ENCODE measurements at places on chromosomes 13 and 19.
A peak's percentile ranks its signal among the peaks of the same experiment; 100 is the strongest.

- DNase-seq: peak; percentile 89
These were observed 11.3 kb downstream of the EPS8L1 start for GRCh38 chr19:55086730-55087541.

GRCh38 chr13:32305646-32306045, 9.5 kb downstream of the ZAR1L start:
- DNase-seq: no peak

- peak; percentile 57 for DNase-seq
These were observed at the start of gene ZNF813 for GRCh38 chr19:53467485-53468262. Gene ZNF813 (plus strand): TSS chr19:53467733. CDS start chr19:53483823, 16,090 bp downstream.

- peak; percentile 39 for DNase-seq
These were observed 133.2 kb downstream of the FRY start for GRCh38 chr13:32164622-32165268.

DNA sequence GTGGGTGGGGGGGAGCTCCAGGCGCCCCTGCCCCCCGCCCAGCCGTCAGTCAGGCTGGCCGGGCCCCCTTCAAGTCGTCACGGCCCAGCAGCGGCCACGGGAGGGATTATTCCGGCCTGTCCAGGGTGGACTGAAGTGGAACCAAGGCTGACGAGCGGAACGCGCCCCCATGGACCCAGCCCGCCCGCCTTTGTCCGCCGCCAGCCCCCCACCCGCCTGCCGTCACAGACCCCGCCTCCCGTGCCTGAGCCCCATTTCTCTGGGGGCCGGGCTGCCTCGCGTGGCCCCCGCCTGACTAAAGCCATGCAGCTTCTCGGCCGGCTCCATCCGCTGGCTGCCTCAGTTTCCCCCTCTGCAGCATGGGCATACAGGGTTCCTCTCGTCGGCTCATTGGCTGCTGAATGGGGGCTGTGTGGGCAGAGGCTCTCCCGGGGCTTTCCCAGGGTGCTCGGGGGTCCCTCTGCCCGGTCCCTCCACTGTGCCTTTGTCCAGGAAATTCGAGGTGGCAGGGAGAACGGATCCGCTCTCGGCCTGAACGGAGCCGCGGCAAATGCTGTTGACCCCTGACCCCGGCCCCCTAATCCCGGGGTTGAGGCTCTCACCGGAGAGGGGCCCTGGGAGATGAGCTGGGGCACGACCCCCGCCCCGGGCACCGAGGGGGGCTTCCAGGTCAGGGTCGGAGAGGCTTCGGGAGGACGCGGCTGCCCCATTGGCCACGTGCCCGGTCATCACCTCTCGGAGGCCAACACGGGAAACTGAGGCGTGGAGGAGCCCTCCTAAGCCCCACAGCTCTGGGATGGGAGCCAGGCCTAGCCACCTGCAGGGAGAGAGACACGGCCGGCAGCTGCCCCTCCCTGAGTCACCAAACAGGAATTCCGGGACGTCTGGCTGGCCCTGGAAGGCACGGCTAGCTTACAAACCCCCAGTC, 27.4 kb downstream of the EFNA2 start:
- DNase-seq: peak; percentile 6

GRCh38 chr13:90281709-90282108, 1065.8 kb upstream of the MIR17HG start:
- no peak for DNase-seq

Data from GM04504 (cell line).